ENCODE measurements at places on chromosomes 1 and 21.
A peak's percentile ranks its signal among the peaks of the same experiment; 100 is the strongest.

- DNase-seq: no peak
These were observed 33.6 kb downstream of the SLC35D1 start for GRCh38 chr1:67020304-67020703.

- no peak for DNase-seq
These were observed 18.0 kb upstream of the PIK3CD start for GRCh38 chr1:9633493-9633892.

- no peak for DNase-seq
These were observed 323.5 kb downstream of the DUSP10 start for GRCh38 chr1:221418346-221418745.

- DNase-seq: peak; percentile 17
These were observed 120.7 kb downstream of the GRIK3 start for GRCh38 chr1:36913484-36914060.

DNA sequence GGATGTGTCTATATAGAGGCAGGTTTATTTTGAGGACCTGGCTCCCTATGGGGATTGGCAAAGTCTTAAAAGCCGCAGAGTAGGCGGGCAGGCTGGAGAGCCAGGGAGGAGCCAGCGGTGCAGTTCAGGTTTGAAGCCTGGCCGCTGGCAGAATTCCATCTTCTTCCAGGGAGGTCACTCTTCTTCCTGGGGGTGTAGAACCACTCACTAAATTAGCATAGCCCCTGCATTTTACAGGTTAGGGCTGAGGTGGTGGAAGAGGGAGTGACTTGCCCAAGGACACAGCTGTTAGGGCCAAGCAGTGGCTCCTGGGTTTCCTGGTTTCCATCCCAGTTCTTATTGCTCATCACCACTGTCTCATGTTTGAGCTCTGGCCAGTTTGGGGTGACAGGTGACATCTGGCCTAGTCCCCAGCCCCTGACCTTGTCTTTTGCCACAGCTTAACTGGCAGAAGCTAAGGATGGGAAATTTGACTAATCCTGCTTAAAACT is 1.4 kb downstream of the PINK1 start:
- DNase-seq: no peak

GRCh38 chr21:21612466-21612865 is 614.3 kb downstream of the NCAM2 start:
- no peak for DNase-seq

DNA sequence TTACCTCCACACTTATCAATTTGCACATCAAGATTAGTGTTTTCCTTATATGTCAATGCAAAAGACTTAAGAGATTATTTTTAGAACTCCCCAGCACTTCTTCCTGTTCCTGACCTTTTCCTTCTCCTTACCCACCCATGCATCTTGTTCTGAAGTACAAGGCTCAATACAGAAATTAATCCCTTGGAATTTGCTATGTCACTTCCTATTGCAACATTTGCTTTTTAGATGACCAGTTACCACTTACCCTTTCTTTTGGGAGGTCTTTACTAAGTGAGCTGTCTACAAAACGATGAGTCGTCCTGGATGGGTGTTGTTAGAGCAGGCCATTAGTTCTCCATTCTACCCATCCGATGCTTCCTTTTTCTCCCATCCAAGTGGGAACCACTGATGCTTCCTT is 221.2 kb downstream of the FMN2 start:
- DNase-seq: no peak

DNA sequence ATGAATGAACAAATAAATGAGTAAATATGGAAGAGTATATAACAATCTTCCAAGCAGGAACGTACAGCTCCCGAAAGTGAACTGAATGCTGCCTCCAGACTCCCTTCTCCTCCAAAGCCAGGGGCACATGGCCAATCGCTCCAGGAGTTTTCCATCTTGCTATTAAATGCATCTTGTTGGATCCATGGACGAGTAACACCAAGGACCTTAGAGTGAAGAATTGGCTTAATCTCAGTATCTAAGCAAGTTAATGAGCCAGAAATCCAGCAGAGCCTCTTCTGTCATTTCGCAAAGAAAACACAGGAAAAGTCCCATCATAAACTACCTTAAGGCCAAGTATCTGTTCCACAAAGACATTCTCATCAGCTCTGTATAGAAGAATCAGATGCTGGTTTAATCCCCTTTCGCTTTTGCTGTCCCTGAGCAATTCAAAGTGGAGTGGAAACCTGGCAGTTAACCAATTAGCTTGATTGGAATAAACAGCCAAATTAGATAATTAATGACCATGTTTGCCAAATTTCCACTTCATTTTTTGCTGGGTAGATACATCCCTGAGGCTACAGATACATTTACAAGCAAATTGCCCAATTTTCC is 116.0 kb downstream of the MIS18A start:
- no peak for DNase-seq

DNA sequence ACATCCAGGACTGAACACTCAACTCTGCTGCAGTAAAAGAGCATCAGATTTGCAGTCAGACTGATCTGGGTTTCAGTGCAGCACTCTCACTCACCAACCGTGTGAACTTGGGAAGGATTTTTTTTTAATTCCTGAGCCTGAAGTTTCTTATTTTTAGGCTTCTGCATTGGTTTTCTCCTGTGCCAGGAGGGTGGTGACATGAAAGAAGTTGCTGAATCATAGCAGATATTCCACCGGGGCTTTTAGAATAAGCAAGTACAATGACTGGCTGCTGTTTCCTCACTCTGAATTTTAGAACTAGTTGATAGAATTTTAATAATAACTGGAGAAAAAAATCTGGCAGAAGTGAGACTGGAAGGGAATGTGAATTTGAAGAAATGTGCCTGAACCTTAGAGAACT is 11.6 kb downstream of the ADAM30 start:
- no peak for DNase-seq

- no peak for DNase-seq
These were observed 142.3 kb downstream of the PBX1 start for GRCh38 chr1:164701189-164701761.

DNA sequence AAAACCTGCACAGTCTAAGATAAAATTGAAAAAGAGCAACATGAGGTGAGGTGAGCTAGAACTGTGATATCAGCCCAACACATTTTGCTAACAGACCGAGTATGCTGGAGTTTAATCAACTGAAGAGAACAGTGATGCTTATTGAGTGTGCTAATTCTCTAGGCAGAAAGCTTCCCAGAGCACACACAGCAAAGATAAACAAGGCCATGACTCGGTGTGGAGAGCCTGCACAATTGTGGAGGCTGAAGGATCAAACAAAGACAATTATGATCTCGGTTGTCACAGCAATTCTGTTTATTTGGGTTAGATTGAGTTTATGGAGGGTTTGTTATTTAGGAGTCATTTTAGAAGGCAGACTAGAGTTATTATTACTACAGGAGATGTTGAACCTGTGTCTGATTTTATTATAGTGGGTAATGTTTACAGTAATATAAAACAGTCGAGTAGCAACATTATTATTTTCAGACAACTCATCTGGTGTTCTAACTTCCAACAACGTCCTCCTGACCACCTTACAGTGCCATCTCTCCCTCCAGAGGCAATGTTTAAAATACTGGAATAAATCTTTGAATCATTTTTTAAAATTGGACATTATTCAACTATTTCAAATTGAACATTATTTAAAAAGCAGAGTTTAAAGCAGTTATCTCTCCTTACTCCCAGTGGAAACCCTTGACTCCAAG is 40.2 kb downstream of the DPT start:
- no peak for DNase-seq

GRCh38 chr1:82762829-82763532 is 962.2 kb downstream of the ADGRL2 start:
- no peak for DNase-seq

DNA sequence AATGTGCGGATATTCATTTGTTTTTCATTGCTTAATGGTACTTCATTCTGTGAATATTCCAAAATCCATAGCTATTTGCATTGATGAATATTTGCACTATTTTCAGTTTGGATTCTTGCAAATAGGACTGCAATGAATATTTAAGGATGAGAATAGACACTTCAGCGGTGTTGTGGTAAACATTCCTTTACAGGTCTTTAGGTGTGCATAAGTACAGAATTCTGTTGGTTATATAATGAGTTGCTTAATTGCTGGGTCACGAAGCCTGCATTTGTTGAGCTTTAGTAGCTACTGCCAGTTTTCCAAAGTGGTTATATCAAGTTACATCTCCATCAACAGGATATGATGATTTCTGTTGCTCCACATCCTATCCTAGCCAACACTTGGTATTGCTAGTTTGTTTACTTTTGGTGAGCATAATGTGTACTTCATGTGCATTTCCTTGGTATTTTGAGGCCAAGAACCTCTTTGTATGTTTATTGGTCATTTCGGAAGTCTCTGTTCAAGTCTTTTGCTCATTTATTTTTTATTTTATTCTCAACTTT is 64.2 kb upstream of the CYYR1 start:
- DNase-seq: no peak

DNA sequence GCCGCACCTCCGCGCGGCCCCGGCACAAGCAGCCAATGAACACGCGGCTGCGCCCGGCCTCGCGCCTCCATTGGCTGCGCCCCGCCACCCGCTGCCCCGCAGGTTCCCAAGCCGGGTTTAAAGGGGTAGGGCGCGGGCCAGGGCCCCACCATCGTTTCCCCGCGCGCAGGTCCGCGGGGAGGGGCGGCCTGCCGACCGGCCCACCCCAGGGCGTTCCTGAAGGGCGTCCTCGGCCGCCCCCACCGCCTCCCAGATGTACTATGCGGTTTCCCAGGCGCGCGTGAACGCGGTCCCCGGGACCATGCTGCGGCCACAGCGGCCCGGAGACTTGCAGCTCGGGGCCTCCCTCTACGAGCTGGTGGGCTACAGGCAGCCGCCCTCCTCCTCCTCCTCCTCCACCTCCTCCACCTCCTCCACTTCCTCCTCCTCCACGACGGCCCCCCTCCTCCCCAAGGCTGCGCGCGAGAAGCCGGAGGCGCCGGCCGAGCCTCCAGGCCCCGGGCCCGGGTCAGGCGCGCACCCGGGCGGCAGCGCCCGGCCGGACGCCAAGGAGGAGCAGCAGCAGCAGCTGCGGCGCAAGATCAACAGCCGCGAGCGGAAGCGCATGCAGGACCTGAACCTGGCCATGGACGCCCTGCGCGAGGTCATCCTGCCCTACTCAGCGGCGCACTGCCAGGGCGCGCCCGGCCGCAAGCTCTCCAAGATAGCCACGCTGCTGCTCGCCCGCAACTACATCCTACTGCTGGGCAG is at the start of gene OLIG1:
Gene OLIG1 (plus strand): TSS at position 148 of the 750 bp plus-strand sequence. CDS start 106 bp downstream, at position 254.
- DNase-seq: no peak

- no peak for DNase-seq
These were observed 137.9 kb downstream of the DAB1 start for GRCh38 chr1:57285992-57286391.

DNA sequence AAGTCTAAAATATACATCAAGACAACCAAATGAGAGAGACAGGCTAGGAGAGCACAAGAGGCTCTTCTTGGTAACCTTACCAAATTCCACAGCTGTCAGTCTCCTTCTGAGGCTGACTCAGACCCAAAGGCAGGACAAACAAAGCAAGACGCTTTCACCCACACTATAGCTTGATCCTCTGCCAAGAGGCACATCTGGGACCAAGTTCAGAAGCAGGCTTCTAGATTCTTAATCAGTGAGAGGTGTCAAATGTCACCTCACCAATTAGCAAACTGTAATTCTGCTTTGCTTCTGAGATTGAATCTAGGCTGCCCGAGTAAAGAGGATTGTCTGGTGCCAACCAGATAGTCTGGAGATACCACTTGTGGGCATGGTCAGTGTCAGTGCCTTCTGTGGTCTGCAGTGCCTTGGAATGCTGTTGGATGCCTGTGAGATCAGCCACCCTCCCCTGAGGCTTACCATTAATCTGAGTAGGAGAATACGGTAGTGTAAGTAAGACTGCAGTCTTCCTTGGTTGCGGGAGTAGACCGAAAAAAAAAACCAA is 151.0 kb downstream of the FMN2 start:
- DNase-seq: no peak

- DNase-seq: no peak
These were observed 122.3 kb downstream of the RHOU start for GRCh38 chr1:228857611-228858010.

- DNase-seq: no peak
These were observed 28.1 kb upstream of the RGS5 start for GRCh38 chr1:163230827-163231226.

Measured in tibial artery (tissue), 4 donors.